ENCODE measurements at places on chromosomes 7 and 10.

DNA sequence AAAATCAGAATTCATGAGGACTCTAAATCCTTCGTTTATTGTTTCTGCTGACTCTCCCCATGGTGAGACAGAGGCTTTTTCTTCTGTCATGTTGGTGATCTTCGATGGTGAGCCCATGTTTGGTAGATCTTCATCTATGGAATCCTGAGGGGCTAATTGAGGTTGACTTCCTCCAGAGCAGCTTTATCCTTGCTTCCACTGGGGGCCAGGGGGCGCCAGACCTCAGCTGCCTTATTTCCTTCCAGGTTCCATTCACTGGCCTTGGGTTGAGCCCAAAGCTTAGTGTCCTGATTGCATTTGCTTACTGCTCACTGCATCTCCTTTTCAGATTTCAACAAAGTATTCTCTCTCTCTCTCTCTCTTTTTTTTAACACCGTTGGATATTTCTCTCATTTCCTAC is 80.7 kb downstream of the GCC1 start:
- no peak for DNase-seq

- DNase-seq, result no peak
These were observed 14.0 kb downstream of the IDI2 start for GRCh38 chr10:1011696-1012095.

GRCh38 chr10:42956045-42956444 is 120.8 kb upstream of the RET start:
- DNase-seq, result no peak

GRCh38 chr10:74738052-74738451 is 88.3 kb upstream of the KAT6B start:
- DNase-seq, result no peak

DNA sequence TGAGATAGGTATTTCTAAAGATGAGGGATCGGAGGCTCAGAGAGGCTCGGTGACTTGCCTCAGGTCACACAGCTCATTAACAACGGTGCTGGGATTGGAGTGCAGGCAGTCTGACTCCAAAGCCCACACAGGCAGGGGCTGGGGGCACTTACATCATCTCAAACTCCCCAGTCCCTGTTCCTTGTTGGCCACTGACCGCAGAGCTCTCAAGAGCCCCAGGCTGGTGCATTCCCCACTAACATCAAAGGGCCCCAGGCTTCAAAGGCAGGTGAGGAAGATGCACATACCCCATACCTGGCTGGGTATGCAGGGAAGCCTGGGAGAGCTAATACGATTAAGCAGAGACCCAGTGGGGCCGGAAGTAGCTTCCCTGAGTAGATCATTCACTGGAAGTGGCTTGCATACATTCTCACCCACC is 13.7 kb upstream of the NODAL start:
- no peak for DNase-seq

GRCh38 chr10:27390681-27391080 is 113.4 kb upstream of the RAB18 start:
- peak; percentile 60 for DNase-seq

All from fibroblast of skin of left quadriceps (primary cell).